Neural progenitor cell (in vitro differentiated cells): ENCODE measurements at places on chromosomes 11 and 22. TPM values are rescaled to one million over a fixed set of nuclear protein-coding genes. Genes with fewer than 3 reads are reported as not detected.

The AIFM3 gene
- total RNA-seq = 4.3 and 12.0 TPM in 2 replicates

The CDC42EP1 gene
- 0.84 and 1.8 TPM in 2 replicates for total RNA-seq

The RAB39A gene
- total RNA-seq = 8.9 and 13.2 TPM in 2 replicates

DNA sequence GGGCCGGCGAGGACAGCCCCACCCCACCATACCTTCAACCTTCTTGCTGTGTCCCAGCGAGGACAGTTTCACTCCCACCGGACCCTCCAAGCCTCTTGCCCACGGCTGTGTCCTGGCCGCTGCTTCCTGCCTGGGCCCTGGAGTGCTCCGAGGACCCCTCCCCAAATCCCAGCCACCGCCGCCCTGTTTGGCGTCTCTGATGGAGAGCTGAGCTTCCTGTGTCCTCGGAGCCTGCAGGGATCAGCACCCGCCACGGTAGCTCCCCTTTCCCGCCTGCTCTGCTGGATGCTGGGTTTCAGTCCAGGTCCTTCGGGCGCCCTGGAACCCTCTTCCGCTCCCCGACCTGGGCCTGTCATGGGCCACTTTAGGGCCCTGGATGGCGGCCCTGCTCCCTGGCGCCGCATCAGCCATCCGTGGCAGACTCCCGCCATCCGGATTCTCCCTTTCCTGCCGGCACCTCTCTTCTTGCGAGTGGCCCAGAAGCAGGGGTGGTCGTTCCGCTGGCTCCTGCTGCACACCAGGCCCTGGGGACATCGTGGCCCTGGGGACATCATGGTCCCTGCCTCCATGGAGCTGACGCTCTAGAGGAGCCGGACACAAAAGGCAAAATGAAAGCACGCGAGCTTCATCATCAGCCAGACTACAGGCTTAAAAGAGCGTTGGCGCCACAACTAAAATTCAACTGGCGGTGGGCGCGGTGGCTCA, 34.3 kb upstream of the GAL start:
- no peak for DNase-seq
- H3K4me1 ChIP-seq = no peaks in the 10 kb centered on the region
- no peaks in the 10 kb centered on the region for H3K27me3 ChIP-seq
- H3K36me3 ChIP-seq = no peaks in the 10 kb centered on the region
- no peak overlapping the region for H3K27ac ChIP-seq

DNA sequence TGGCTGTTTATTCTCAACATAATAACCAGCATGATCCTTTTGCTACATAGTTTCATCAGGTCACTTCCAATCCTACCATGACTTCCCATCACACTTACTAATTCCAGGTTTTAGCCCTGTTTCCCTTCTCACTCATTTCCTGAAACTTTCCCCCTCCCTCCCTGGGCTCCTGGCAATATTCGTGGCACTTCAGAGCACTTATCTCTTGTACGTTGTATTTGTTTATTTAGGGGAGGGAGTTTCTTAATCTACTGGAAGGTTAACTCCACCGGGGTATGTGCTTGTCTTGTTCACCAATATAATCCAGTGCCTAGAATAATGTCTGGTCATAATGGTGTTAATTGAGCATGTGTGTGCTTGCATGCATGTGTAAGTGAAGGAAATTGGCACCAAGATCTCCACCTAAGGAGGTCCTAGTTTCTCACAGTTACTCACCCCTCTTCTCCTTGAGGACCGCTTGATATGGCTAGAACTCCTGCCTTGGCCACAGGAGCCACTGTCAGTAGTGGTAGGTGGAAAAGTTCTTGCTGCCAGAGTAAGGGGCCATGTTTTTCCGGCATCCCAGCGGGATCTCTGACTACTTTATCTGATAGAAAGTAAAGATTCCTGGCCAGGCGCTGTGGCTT, 11.7 kb downstream of the EIF3L start:
- DNase-seq = no peak
- no peak overlapping the region for H3K4me3 ChIP-seq
- no peak overlapping the region for H3K27ac ChIP-seq
- peaks cover 20% of the 10 kb centered on the region for H3K36me3 ChIP-seq

DNA sequence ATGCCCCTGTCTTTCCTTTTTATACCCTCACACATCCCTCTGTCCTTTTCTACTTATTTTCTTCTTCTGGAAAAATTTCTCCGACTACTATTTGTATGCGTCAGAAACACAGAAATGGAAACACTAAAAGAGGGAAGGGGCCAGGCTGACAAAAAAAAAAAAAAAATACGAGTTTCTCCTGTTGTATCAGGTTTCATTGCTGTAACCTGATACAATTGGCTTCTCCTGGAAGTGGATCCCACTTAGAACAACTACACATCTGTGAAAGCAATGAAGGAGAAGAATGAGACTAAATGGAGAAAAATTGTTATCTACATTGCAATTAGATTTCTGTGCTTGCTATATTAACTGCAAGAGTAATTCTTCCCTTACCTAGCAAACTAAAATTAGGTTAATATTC, 393.9 kb downstream of the GUCY1A2 start:
- no peaks in the 10 kb centered on the region for H3K4me1 ChIP-seq
- no peak overlapping the region for H3K27ac ChIP-seq
- no peak overlapping the region for H3K4me3 ChIP-seq
- no peaks in the 10 kb centered on the region for H3K27me3 ChIP-seq

- H3K36me3 ChIP-seq = no peaks in the 10 kb centered on the region
- H3K4me3 ChIP-seq = no peak overlapping the region
- H3K4me1 ChIP-seq = peaks cover 5% of the 10 kb centered on the region
Observed at GRCh38 chr11:69393178-69393832, 88.2 kb upstream of the LINC01488 start.

DNA sequence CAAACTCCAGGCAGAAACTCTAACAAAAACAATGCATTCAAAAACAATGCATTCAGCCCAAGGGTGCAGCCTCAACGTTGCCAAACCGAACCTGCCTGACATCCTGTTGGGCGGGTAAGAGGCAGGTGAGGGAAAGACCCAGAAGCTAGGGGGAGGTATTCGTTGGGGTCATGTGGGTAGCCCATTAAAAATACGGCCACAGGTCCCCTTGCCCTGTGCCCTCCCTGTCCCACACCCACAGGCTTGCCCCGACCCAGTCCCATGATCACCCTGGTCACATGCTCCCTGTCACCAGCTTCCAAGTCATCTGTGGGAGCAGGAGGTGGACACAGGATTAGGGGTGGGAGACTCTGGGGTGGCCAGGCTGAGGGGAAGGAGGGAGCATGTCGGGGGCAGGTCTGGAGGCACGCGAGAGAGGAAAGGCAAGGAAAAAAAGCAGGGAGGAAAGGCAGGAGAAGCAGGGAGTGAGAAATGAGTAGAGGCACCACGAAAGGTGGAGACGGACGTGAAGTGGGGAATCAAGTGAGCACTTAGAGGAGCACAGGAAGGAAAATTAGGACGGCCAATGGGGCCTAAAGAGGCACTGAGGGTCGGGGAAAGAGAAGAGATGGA, 683 bp downstream of the PLA2G6 start:
- peak overlapping the region; percentile 46 for H3K27ac ChIP-seq
- H3K27me3 ChIP-seq = no peaks in the 10 kb centered on the region
- no peak for DNase-seq
- H3K4me1 ChIP-seq = peaks cover 21% of the 10 kb centered on the region

- peak overlapping the region; percentile 57 for H3K4me3 ChIP-seq
- H3K27ac ChIP-seq = no peak overlapping the region
- DNase-seq = peak; percentile 21
- no peaks in the 10 kb centered on the region for H3K27me3 ChIP-seq
- H3K36me3 ChIP-seq = no peaks in the 10 kb centered on the region
Observed at GRCh38 chr11:78078218-78079167, 1.2 kb downstream of the NDUFC2 start.

GRCh38 chr11:15406851-15407351, 292.2 kb downstream of the INSC start:
- DNase-seq = no peak
- no peak overlapping the region for H3K27ac ChIP-seq
- H3K36me3 ChIP-seq = no peaks in the 10 kb centered on the region
- no peaks in the 10 kb centered on the region for H3K27me3 ChIP-seq
- no peak overlapping the region for H3K4me3 ChIP-seq
- no peaks in the 10 kb centered on the region for H3K4me1 ChIP-seq

DNA sequence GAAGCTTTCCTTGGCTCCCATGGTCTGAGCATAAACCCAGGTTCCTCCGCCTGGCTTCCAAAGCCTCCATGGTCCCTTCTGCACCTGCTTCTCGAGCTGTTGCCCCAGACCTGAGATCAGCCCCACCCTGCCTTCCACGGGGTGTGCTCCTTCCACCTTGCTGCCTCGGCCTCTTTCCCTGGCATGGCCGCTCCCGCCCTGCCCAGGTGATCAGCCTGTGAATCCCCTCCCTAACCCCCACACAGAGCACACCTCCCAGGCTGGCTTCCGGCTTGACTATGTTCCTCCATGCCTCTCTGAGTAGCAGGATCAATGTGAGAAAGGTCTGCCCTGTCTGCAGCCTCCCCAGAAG, 2.7 kb upstream of the PPP6R3 start:
- peaks cover 14% of the 10 kb centered on the region for H3K4me1 ChIP-seq
- H3K27me3 ChIP-seq = no peaks in the 10 kb centered on the region
- no peak for DNase-seq
- no peak overlapping the region for H3K4me3 ChIP-seq
- no peak overlapping the region for H3K27ac ChIP-seq
- no peaks in the 10 kb centered on the region for H3K36me3 ChIP-seq

DNA sequence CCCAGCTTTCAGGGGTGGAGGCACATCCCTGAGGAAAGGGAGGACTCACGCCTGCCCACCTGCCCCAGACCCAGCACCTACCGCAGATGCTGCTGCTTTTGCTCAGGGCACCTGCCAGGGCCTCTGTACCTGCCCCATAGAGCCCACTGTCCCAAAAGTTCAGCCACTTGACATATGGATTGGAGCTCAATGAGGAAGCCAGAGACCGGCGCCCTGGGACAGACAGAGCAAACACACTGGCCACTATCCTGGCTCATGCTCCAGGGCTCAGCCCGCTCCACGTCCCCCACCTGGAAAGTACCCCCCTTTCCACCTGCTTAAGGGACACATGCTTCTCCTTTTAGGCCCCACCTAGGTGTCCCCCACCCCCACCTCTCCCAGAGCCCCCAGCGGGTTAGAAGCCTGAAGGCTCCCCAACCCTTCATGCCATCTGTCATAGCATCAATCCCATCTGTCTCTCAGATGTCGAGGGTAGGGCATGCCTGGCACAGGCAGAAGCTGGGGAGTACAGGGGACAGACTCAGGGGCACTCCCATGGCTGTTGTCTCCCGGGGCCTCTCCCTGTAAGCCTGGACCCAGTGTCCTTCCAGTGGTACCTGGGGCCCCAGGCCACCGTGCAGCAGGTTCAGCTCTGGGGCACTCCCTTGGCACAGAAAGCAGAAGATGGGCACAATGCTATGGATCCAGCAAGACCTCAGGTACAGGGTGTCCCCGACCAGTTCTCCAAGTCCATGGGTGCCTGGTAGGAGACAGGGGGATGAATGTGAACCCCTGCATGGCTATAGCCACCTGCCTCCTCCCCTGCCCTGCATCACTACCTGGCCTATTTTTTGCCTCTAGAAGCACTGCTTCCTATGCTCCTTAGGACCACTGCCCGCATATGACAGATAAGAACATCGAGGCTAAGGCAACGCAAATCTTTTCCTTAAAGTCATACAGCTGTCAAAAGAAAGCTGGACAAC, 2.2 kb upstream of the P2RX6 start:
- no peaks in the 10 kb centered on the region for H3K36me3 ChIP-seq
- peak overlapping the region; percentile 64 for H3K4me3 ChIP-seq
- no peak overlapping the region for H3K27ac ChIP-seq
- no peaks in the 10 kb centered on the region for H3K27me3 ChIP-seq
- peaks cover 23% of the 10 kb centered on the region for H3K4me1 ChIP-seq

GRCh38 chr11:118149493-118149892, 3.1 kb downstream of the SCN4B start:
- H3K36me3 ChIP-seq = no peaks in the 10 kb centered on the region
- no peak for DNase-seq
- H3K27ac ChIP-seq = no peak overlapping the region
- H3K27me3 ChIP-seq = peaks cover 97% of the 10 kb centered on the region
- H3K4me1 ChIP-seq = peaks cover 12% of the 10 kb centered on the region

DNA sequence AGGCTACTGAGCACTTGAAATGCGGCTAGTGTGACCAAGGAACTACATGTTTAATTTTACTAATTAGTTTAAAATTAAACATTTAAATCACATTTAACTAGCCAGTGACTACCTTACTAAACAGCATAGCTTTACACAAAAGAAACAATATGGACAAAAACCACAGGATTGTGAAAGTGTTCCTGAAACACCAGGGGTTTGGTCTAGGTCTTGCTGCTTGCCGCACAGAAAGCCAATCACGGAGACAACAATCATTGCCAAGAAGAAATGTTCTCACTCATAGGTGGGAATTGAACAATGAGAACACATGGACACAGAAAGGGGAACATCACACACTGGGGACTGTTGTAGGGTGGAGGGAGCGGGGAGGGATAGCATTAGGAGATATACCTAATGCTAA, 309.5 kb downstream of the C11orf87 start:
- H3K27me3 ChIP-seq = no peaks in the 10 kb centered on the region
- H3K36me3 ChIP-seq = no peaks in the 10 kb centered on the region
- H3K27ac ChIP-seq = no peak overlapping the region
- H3K4me3 ChIP-seq = no peak overlapping the region

- no peaks in the 10 kb centered on the region for H3K36me3 ChIP-seq
- H3K4me1 ChIP-seq = peaks cover 8% of the 10 kb centered on the region
- no peak overlapping the region for H3K4me3 ChIP-seq
- DNase-seq = no peak
- no peak overlapping the region for H3K27ac ChIP-seq
Observed at GRCh38 chr11:20089796-20090653, 70.2 kb downstream of the DBX1 start.

- no peaks in the 10 kb centered on the region for H3K36me3 ChIP-seq
- no peaks in the 10 kb centered on the region for H3K27me3 ChIP-seq
- no peak for DNase-seq
- no peaks in the 10 kb centered on the region for H3K4me1 ChIP-seq
- no peak overlapping the region for H3K27ac ChIP-seq
- no peak overlapping the region for H3K4me3 ChIP-seq
Observed at GRCh38 chr11:110501428-110501827, 71.7 kb downstream of the FDX1 start.

DNA sequence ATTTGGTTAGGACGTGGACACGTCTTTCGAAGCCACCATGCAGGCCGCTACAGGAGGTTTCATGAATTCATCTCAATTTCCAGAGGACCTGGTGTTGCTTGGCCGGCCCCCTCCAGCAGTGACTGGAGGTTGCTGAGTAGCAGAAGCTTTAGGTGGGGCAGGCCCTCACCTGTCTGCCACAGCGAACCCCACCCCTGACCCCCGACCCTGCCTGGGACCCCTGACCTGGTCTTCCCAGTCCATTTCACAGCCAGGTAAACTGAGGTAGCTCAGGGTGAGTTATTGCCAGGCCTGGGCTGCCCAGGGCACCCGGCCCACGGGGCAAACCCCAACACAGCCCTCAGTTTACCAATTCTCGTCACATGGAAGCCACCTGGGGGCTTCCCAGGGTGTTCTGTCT, 39.1 kb upstream of the SMIM38 start:
- no peaks in the 10 kb centered on the region for H3K4me1 ChIP-seq
- no peak overlapping the region for H3K27ac ChIP-seq
- no peaks in the 10 kb centered on the region for H3K36me3 ChIP-seq
- no peaks in the 10 kb centered on the region for H3K27me3 ChIP-seq
- H3K4me3 ChIP-seq = no peak overlapping the region
